Suppressor macrophage (primary cell): ENCODE measurements at places on chromosomes 2 and 18.

DNA sequence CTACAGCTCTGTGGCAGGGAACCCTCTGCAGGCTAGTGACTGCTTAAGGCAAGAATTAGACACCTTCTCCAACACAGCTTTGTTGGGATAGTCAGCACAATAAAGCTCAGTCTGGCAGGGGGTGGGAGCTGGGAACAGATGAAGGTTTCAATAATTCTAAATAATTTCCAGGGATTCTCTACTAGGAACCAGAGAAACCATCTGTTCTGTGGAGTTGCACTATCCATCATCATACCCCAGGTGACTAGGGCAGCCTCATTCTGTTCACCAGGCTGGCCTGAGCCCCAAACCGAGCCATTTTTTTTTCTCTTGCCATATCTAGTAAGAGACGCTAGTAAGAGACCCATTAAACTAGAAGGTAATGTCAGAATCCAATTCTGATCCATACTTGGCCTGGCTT lies 35.8 kb upstream of the CYP26B1 start:
- no peak for DNase-seq

DNA sequence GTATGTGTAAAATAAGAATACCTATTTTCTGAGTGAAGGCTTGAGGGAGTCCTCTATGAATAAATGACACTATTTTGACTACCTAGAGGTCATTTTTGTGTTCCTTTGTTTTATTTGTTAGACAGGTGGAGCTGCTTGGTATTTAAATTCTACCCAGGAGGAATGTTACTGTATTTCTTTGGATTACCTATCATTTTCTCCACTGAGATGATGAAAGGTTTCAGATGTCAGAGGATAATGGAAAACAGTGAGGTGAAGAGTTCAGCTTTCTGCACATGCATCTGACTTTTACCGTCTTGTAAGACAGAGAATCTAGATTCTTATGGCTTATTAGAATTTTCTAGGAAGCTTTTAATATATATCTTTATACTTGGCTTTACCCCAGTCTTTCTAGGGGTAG lies 689.8 kb upstream of the NXPH2 start:
- no peak for DNase-seq

GRCh38 chr18:36461551-36461987 lies 164.1 kb downstream of the FHOD3 start:
- DNase-seq: no peak

GRCh38 chr18:58699551-58699950 lies 28.3 kb downstream of the MALT1 start:
- DNase-seq: no peak

- DNase-seq: no peak
Measured at GRCh38 chr2:217147818-217148217, 288.0 kb upstream of the TNP1 start.

DNA sequence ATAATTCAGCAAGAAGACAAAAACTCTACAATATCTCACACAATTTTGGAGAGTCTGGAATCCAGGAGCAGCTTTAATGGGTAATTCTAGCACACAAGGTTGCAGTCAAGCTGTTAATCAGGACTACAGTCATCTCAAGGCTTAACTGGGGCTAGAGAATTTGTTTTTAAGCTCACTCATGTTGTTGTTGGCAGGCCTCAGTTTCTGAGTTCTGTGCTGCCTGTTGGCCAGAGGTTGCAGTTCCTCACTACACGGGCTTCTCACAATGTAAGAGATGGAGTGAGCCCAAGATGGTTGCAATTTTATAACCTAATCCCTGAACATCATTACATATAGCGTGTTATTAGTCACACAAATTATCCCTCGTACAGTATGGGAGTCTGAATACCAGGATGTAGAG lies 50.6 kb upstream of the TMEFF2 start:
- DNase-seq: no peak

GRCh38 chr2:140895378-140895777 lies 1235.4 kb downstream of the LRP1B start:
- no peak for DNase-seq

DNA sequence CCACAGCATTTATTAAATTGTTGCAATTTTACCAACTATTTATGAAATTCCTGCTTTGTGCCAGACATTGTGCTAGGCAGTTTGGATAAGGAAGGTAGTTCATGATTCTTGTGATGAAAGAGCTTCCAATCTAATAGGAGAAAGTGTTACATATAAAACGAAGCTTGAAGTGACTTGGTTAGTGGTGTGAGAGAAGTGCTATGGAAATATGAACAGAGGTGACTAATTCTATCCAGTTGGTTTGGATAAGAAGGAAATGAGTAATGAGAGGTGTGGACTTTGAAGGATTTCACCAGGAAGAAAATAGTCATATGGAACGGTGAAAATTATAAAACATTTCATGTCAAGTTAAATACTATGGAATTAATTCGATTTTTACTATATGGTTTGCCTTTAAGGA lies 48.6 kb downstream of the EML6 start:
- DNase-seq: no peak

GRCh38 chr2:226625946-226626345 lies 173.7 kb downstream of the IRS1 start:
- no peak for DNase-seq

GRCh38 chr2:43539436-43539835 lies 56.4 kb downstream of the THADA start:
- peak; percentile 34 for DNase-seq

DNA sequence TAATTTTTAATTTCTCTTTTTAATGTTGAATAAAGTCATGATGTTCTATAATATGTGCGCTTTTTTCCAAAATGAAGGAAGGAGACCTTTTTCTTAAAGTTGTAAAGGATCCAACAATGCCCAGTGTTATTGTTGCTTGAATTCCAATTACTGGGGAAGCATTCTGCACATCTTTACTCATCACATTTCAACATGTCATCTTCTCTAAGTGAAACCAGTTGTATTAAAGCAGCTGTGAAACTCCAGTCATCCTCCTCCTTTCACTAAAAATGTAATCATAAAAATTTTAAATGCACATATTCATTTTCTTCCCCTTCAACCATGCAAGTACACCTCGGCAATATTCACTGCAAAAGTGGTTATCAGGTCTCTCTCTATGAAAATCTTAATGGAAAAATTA lies 722.7 kb downstream of the TSN start:
- DNase-seq: no peak

DNA sequence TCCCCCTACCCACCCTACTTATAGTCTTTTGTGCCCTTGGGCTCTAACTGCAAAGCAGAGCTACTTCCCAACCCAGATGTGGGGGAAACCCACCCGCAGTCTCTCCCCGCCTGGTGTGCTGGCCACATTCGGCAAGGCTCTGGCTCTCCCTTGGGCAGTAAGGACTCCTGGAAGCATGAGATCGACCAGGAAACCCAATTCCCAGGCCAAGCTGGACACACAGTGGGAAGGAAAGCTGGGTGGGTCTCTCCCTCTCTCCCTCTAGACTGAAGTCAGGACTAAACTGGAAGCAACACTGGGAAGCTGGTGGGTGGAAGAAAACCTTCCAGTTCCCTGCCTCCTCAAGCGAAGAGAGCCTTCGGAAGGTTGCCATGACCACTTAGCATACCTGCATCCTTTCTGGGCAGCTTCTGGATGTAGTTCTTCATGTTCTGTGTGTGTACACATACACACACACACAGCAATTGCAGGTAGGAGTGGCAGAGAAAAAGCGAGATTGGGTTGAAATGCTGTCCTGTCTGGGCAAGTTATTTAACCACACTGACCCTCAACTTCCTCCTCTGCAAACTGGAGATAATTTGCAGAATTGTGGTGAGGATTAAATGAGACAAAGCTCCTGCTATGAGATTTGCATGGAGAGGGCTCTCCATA lies 33.9 kb downstream of the ZBTB7C start:
- no peak for DNase-seq

DNA sequence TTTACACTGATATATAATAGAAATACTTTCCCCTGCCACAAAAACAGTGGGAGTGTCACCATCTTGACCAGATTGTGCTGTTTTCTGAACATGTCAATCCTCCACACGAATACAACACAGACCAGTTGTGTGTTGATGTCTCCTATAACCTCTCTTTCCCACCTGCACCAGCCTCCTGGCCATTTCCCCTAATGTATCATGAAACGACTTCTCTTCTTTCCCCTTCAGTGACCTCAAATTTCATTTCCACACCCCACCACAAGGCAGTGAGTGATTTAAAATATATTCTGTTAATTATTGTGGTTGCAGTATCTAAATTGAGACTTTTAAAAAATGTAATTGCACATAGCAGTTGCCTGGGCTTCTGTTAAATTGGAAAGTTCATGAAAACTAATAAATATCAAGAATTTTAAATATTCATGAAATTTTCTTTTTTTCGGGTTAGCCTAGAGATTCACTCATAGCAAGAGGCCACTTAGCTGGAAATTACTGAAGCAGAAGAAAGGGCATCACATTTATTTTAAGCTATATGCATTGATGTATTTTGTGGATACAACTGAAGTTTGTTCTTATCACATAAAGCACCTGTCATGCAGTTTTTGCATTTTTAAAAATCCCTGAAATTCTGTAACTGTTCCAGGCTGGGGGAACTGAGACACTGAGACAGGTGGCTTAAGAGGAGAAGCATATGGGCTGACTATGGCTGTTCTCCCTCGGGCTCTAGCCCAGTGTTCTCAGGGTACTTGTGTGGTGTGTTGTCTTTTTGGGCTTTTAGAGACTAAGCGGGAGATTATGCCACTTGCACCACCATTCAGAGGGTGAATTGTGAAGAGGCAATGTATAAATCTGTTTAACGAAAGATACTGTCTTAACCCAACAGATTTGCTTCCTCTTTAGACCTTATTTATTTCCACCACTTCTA lies 15.9 kb downstream of the FAM171B start:
- no peak for DNase-seq

- no peak for DNase-seq
Measured at GRCh38 chr2:72915320-72915906, 1.9 kb upstream of the EMX1 start.

- DNase-seq: no peak
Measured at GRCh38 chr2:10300328-10300920, 2.3 kb upstream of the HPCAL1 start.

- DNase-seq: no peak
Measured at GRCh38 chr2:40372283-40372985, 79.5 kb downstream of the SLC8A1 start.

GRCh38 chr2:31248139-31248538 lies 14.2 kb downstream of the EHD3 start:
- DNase-seq: no peak

DNA sequence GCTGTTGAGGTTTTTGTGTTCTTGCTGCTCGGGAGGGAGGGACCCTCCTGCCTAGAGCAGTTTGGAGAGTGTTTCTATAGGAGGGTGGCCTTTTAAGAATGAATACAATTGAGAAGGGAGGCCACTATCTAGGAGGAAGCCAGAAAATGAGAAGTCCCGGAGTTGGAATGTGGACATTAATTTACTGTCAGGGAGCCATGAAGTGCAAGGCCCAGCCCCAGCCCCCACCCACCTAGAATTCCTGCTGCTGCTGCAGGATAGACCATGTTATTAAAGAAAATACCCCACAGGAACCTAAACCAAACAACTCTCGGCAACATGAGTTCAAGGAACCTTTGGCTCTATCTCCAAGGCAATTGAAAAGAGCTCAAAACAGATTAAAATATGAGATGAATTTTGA lies 46.0 kb downstream of the ZBTB7C start:
- DNase-seq: no peak
